Activated CD4-positive, alpha-beta T cell treated with anti-CD3 and anti-CD28 coated beads, Interleukin-2, Interleukin-6, amounts not matched to agents 100 ng/mL and 50 ng/mL, durations not matched to agents 16 hours and 8 hours (primary cell): ENCODE measurements at places on chromosomes 4 and X.
A peak's percentile ranks its signal among the peaks of the same experiment; 100 is the strongest.

DNA sequence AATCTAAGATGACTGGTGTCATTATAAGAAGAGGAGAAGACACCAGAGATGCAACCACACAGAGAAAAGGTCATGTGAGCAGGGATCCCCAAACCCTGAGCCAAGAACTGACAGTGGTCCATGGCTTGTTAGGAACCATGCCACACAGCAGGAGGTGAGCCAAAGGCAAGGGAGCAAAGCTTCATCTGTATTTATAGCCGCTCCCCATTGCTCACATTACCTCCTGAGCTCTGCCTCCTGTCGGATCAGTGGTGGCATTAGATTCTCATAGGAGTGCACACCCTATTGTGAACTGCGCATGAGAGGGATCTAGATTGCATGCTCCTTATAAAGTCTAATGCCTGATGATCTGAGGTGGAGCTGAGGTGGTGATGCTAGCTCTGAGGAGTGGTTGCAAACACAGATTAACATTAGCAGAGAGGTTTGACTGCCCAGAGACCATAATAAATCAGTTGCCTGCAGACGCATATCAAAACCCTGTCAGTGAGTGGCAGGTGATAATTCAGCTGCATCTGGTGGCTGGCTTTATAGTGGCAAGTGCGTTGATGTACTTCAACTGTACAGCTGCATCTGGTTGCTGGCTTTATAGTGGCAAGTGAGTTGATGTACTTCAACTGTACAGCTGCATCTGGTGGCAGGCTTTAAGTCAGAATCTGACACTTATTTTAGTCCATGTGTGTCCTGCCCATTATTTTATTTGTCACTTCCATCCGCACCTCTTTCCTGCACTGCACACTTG lies 19.8 kb upstream of the CXCL2 start:
- no peak for DNase-seq

DNA sequence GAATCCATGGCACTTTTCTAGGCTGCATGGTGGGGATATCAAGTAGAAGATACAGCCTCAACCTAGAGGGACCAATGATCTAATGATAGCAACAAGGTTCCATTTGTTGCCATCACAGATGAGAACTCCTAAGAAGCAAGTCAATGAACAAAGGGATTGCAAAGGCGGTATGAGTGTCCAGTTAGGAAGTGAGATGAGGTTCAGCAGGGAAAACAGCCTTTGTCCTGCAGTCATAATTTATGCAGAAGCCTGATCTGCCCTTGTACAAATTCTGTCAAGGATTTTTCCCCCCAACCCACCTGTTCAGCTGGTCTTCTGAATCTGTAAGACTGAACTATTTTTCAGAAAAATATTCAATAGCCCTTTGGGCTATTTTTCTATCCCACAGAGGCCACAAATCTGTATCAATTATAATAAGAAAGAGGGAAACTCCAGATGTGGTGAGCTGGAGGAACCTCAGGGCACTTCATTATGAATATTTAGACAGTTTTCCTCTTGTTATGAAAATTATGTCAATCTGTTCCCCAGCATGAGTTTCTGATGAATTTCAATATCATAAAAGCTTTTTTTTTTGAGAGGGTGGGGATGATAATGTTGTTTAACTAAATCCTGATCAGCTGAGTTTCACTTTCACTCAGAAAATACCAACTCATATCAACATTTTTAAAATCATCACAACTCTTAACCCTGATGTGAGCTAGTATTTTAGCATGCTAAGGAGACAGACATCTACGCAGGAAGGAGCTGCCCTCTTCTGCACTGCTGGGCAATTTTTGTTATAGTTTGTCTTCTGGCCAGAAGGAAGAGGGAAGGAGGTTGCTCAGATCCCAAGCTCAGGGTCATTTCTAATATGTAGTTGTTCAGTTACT lies 127.2 kb upstream of the MAP3K15 start:
- peak; percentile 37 for DNase-seq

DNA sequence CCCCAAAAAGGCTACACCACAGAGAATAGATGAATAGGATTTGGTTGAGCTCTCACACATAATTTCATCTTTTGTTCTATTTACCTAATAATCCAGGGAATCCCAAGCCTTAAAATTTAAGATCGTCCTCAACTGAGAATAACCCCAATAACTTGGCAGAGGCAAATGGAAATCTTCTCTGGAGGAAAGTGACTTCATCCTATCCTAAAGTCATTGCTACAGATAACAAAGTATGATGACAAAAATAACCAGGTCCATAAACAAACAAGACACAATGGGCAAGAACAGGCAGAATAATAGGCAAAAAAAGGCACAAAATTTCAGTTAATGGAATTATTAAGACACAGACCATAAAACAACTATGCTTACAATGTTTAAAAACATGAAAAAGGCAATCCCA lies 177.3 kb upstream of the STK26 start:
- DNase-seq: no peak

- DNase-seq: no peak
Measured at GRCh38 chrX:145532176-145532780, 285.0 kb downstream of the SPANXN1 start.
